HuH-7.5 (cell line): ENCODE measurements at places on chromosomes 5 and 9.
A peak's percentile ranks its signal among the peaks of the same experiment; 100 is the strongest.

GRCh38 chr9:10366171-10366779 is 246.5 kb downstream of the PTPRD start:
- DNase-seq = no peak

DNA sequence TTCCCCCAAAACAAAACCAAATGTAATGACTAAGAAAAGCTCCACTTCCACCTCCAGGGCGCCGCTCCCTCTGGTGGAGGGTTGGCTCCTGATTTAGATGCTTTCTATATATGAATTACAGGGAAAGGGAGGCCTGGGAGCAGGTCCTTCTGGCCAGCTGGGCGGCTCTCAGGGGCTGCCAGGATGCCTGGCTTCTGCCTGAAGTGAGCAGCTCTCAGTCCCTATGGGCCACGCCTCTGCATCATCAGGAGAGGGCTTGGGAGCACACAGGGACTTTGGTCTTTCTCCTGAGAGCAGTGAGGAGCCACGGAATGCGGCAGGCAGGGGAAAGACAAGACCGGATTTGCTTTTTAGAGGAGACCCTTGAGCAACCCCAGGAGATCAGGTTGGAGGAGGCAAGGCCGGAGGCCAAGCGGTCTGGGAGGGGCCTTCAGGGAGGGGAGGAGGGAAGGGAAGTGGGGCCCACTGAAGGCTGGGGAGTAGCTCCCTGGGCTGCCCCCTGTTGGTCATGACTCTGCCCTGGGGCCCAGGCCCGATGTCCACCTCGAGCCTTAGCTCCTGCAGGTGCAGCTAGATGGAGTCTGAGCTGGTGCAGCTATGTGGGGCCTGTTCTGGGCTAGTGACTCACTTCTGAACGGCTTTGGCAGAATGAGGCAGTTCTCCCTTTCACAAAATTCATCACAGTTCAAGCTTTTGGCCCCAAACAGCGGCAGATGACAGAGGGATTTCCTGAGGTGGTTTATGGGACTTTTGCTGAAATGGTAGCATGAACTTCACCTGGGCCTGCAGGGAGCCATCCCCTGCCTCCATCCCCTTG is 11.3 kb upstream of the GRHPR start:
- peak; percentile 55 for DNase-seq

DNA sequence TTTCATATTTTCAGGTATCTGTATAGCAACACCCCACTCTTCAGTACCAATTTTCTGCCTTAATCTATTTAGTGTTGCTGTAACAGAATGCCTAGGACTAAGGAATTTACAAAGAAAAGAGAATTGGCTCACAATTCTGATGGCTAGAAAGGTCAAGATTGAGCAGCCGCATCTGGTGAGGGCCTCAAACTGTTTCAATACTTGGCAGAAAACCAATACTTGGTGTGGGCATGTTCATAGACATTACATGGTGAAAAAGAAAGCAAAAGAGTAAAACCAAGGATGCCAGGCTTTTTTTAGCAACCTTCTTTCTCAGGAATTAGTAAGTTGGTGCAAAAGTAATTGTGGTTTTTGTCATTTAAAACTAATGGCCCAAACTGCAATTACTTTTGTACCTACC is 1041.1 kb upstream of the CDH6 start:
- DNase-seq = no peak

DNA sequence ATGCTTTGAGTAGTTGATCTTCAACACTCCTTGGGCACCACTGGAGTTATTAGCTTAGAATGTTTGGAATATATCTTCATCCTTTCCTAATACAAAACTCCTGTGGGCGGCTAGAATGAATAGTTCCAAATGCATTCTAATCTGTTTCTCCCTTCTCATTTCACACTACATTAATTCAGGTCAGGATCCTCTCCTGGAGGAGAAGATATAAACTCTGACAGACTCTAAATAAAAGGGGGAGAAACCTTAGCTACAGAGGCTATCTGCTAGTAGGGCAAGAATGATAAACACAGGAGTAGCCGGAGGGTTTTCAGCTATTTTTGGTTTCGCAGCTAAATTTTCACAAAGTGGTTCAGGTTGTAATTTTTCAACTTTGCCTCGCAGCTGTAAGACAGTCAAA is 45.2 kb upstream of the FAM240B start:
- DNase-seq = no peak

DNA sequence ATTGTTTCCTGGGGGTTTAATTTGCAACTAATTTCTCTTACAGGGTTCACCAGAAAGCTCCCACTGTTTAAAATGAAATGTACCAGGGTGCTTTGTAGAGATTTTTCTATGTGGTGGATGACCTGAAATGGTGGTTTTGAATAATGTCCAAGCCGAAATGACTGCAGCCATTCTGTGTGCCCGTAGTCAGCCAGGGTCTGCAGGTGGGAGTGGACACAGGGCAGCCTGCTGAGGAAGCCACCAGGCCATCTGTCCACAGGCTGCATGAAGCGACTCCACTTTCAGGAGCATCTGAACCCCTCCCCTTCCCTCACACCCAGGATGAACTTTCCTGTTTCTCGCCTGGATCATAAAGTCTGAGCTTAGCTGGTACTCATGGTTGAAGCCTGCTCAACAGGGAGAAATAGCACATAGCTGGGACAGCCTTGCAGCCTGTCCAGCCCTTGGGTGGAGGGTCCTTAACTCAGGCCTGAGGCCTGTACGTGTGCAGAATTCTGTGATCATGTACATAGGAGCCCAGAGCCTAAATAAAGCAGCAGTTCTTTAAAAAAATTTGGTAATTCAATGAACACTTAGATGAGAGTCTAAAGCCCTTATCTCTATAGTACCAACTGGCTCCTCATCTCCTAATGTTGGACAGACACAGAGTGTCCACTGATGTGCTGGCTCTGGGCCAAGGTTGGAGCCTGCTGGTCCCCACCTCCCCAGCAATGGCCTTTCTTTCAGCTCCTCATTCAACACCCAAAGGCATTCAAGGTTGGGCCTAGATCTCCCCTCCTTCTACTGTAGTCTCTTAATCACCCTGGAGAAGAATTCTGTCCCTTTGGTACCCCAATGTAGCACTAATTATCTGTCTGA is 72.8 kb downstream of the SHB start:
- DNase-seq = no peak

GRCh38 chr5:151146061-151146460 is 11.5 kb downstream of the ANXA6 start:
- DNase-seq = no peak

GRCh38 chr9:72363236-72363635 is 1.8 kb downstream of the ZFAND5 start:
- no peak for DNase-seq

- DNase-seq = no peak
Measured at GRCh38 chr9:128323791-128324190, 1.2 kb downstream of the COQ4 start.

DNA sequence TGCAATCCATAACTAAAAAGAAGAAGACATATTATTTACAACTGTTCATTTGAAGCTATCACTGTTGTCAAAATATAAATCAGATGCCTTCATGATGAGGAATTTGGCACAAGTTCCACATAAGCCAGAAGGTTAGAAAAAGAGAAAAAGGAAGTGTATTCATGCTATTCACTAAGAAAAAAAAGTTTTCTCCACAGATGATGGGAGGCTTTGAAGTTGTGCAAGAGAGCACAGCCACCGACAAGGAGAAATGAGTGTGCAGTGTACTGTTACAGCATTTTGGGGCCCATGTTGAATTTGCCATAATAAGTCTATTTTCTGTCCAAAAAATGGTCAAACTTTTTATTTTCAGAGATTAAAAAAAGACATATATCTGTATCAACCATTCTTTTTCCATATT is 32.9 kb upstream of the IFNK start:
- no peak for DNase-seq

DNA sequence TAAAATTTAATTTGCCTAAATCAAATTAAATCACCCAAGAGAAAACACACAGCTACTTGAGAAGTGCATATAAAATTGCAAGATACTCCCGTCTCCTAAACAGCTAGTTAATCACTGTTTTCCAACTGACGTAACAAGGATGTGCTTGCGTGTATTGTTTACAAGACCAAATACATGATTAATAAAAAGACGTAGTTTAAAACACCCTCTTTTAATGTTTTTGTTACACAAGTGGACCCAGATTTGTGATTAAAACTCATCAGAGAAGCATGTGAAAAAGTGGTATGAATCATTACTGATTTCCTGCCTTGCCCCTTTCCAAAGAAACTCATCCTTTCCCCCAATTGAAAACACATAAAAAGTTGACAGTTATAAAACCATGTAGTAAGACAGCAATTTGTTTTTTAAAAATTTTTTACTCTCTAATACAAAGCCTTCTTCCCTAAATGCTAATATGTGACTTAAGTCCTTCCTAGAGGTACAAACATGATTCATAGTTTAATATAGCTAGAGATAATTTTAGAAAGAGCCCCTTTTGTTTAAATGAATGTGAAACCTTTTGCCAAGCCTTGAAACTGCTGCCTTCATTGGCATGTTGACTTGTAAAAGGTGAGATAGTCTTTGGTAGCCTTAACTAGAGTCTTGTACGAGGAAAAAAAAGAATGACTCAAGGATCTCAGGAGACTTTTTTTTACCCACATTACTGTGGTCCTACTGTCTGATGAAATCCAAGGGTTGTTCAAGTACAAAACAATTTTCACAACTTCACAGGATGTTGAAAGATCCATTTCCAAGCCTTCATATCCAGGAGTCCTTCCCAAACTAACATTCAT is 61.4 kb upstream of the FST start:
- DNase-seq = no peak

GRCh38 chr5:179234563-179235135 is 110.6 kb downstream of the ADAMTS2 start:
- DNase-seq = no peak

DNA sequence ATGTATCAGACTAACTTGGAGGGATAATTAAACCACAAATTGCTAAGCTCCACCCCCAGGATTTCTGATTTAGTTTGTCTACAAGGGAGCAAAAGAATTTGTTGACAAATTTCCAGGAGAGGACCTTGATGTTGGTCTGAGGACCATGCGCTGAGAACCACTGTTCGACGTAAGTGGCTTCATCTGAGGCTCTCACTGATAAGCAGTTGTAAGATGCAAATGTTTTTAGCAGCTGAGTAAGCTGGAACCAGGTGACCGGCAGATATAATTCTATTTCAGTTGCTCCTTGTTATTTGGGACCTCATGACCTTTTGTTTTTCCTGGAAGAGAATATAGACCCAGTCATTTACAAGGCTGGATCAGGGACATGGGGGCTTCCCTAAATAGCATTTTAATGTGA is 14.1 kb upstream of the SPINK1 start:
- DNase-seq = no peak

GRCh38 chr9:94443032-94443722 is 111.7 kb upstream of the PCAT7 start:
- DNase-seq = no peak

DNA sequence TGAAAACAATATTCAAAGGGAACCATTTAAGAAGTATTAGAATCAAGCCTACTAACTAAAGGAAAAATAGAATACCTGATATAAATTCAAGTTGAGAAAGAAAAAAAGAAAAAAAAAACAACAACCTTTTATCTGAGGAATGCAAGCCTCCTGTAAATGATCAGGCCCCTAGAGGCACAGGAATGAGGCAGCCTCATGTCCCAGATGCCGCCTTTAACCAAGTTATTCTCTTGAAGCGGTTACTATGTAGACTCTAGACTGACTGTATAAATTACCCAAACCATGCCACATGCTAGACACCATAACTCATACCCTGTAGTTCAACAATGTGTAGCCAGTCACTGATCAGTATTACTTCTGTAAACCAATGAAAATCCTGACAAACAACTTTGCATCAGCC is 929.6 kb downstream of the TAF11L14 start:
- no peak for DNase-seq

DNA sequence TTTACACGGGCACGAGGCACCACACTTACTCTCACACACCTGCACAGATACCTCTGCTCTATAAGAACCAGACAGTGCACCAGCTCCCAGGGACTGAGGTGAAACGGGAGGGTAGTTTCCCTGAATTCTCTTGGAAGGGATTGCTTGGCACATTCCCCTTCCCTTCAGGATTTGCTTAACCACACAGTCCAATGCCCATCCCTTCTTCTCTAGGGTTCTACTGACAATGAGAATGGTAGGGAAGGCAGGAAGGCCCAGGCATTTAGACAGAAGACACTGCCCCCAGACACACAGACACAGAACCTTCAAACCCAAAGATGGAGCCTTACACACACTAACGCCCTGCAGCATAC is 704 bp upstream of the LHX6 start:
- DNase-seq = no peak

DNA sequence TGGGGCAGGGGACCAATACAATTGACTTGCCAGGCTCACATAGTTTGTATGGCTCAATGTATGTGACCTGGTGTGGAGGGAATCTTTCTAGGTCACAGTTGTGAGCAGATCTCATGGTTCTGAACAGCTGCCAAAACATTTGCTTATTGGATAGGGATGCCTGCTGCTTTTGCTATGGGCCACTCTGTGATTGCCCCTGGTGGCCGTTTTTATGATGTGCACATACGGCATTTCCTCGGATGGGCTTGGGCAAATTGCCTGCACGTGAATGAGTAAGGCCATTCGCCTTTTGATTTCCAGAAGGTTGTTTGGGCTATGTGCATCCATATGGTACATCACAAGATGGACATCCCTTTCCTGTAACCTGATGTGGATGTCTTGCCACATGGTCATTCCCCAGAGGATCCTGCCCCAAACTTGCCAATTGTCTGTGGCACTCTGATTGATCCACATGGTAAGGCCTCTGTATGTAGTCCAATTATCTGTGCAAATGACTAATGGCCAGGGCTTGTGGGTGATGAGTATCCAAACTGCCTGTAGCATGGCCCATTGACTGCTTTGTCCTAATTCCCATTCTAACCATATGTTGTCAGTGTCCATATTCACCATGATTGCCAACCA is 10.7 kb upstream of the SLC22A4 start:
- no peak for DNase-seq

GRCh38 chr5:30894811-30895210 is 298.7 kb upstream of the CDH6 start:
- DNase-seq = no peak

GRCh38 chr9:135130207-135130976 is 42.9 kb downstream of the OLFM1 start:
- DNase-seq = no peak

DNA sequence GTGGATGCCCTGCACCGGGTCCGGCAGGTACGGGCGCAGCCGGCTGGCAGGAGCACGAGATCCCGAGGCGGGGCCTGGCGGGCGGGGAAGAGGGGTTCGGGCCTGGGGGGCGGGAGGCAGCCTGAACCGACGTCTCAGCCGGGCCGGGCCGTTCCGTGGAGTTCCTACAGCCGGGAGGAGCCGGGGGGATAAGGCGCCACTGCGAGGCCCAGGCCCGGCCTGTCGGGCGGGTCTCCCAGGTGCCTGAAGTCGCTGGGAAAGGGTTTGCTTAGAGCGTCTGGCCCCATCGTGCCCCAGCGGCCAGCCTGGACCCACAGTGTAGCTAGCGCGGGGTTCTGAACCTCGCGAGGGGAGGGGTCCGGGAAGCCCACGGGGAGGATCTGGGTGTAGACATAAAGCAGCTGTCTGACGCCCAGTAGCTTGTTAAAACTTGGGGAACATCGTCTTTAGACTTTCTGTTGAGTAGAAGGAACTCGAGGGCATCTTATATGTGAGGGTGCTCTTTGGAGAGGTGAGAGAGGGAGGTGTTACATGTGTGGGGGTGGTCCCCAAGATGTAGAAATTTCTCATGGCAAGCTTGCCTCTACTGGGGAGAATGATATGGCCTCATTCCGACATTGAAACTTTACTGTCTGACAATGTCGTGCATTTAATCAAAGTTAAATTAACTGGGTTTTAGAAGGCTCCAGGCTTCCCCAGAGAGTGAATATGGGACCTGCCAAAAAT is 524 bp downstream of the FUBP3 start:
- DNase-seq = peak; percentile 32

- DNase-seq = no peak
Measured at GRCh38 chr9:86405926-86406325, 51.7 kb upstream of the TUT7 start.
